ENCODE measurements at places on chromosomes 3 and 15. TPM values are rescaled to one million over a fixed set of nuclear protein-coding genes. Genes with fewer than 3 reads are reported as not detected.

The ANKRD34C gene
- not detected for total RNA-seq

DNA sequence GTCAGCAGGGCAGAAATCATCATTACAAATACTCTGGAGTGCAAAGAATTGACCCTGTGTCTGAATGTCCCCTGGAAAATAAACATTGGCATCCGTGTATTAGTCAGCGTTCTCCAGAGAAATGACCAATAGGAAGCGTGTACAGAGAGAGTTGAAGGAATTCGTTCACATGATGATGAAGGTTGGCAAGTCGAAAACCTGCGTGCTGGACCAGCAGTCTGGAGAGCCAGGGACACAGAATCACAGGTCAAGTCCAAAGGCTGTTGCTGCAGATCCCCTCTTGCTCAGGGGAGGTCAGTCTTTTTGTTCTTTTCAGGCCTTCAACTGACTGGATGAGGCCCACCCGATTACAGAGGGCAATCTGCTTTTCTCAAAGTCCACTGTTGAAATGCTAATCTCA, 16.6 kb downstream of the GP9 start:
- no peak for DNase-seq

DNA sequence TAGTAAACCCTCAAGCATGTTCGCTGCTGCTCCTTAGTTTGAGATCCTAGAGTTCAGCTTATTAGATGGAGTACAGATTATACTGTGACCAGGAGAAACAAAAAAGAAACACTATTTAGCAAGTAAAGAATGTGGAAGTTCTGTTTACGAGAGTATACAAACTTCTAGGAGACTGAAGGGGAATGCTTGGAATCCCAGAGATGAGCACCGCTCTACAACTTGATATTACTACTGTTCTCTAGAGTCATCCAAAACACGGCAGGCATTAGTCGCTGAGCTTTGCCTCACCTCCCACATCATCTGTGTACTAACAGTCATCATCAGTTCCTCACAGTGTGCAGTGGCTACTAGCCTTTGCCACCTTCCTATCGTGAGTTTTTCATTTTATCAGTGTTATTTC, 121.4 kb upstream of the CHRM5 start:
- no peak for DNase-seq

GRCh38 chr3:141525814-141526213, 39.0 kb downstream of the RASA2 start:
- DNase-seq, result no peak

- no peak for DNase-seq
These were observed 15.1 kb downstream of the CMTM7 start for GRCh38 chr3:32406486-32407408.
